Esophagus squamous epithelium (tissue), 5 donors: ENCODE measurements at places on chromosomes 5 and 9.

DNA sequence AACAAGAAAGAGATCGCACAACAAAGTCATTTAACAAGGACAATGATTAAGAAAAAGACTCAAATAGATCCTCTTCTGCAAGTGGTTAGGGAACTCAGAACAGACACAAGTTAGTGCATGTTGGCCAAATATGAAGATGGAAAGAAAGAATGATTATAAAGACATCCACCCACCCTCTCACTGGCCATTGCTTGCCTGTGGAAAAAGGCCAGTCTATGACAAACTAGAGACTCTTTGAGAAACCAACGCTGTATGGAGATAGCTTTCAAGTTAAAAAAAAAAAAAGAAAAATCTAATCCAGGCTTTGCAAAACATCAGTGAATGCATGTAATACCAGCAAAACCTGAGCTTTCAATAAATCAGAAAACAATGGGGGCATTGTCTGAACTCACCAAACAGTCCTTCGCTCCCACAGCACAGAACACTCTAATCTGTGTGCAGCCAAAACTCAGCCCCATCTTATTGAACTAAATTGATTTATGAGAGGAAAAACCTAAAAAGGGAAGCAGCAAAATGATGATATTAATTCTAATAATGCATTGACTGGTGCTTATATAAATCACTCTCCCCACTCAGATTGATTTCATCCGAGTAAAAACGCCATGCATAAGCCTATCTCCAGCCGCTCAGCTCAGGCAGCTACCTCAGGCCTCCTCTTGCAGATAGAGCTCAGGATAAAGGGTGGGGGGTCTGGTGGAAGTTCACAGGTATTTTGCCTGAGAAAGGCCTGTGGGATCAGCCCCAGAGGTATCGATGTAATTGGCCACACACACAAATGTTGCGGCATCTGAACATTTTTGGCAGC is 547.1 kb downstream of the CCDC171 start:
- no peak for DNase-seq

- DNase-seq = no peak
Observed at GRCh38 chr9:133371261-133371711, 4.6 kb downstream of the SURF4 start.

DNA sequence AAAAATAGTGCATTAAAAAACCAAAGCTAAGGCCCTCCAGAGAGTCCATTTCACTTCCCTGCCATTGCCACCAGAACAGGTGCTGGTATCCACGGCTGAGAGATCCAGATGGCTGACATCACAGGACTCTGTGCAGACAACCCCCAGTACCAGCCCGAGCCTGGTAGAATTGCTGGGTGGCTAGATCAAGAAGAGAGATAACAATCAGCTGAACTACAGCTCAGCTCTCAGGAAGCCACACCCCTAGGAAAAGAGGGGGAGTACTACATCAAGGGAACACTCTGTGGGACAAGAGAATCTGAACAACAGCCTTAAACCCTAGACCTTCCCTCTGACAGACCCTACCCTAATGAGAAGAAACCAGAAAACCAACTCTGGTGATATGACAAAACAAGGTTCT is 73.8 kb upstream of the SLIT3 start:
- DNase-seq = no peak

- no peak for DNase-seq
Observed at GRCh38 chr9:2916382-2916985, 72.6 kb upstream of the PUM3 start.

DNA sequence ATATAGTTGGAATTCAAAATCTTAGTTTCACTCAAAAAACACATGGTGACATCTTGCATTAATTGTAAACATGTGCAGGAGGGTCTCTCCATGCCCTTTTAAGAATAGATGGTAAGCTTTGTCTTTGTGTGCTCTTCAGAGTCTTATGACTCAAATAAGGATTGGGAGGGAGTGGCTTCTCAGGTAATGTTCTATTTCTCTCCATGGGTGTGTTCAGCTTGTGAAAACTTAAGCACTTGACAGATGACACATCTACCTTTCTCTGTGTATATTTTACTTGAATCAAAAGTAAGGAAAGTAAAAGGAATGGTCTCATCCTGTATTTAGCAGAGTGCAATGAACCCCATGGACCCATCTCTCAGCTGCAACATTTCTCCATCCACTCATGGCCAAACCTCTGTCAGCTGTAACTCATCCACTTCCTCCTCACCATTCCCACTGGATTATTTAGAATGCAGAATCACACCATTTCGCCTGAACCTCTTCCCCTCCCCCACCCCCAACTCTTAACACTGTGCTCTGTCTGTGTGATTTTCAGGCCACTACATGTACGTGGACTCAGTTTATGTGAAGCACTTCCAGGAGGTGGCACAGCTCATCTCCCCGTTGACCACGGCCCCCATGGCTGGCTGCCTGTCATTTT is 82.1 kb downstream of the MAMDC2 start:
- DNase-seq = no peak

DNA sequence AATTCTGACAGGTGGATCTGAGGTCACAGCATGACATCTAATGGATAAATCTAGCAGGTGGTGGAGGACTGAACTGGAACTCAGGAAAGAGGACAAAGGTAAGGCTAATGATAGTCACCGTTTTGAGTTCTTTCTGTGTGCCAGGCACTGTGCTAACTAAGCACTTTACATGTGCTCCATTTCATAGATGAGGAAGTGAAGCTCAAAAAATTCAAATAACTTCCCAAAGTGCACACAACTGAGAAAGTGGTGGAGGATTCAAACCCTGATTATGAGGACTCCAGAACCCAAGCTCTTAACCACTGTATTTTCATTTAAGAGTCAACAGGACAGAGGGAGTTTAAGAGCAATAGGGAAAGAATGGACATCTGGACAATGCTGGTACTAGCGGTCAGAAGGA is 7.1 kb upstream of the DELE1 start:
- DNase-seq = no peak
